ENCODE measurements at places on chromosomes 2 and 18.
A peak's percentile ranks its signal among the peaks of the same experiment; 100 is the strongest.

- no peak for DNase-seq
Measured at GRCh38 chr2:144117086-144117485, 402.8 kb downstream of the ZEB2 start.

- no peak for DNase-seq
Measured at GRCh38 chr18:58567453-58568196, 61.3 kb downstream of the ALPK2 start.

- no peak for DNase-seq
Measured at GRCh38 chr2:225930687-225931086, 531.2 kb downstream of the NYAP2 start.

- DNase-seq = no peak
Measured at GRCh38 chr18:5771343-5771742, 124.0 kb downstream of the TMEM200C start.

GRCh38 chr2:218003981-218004419 is 1.2 kb upstream of the TNS1 start:
- no peak for DNase-seq

DNA sequence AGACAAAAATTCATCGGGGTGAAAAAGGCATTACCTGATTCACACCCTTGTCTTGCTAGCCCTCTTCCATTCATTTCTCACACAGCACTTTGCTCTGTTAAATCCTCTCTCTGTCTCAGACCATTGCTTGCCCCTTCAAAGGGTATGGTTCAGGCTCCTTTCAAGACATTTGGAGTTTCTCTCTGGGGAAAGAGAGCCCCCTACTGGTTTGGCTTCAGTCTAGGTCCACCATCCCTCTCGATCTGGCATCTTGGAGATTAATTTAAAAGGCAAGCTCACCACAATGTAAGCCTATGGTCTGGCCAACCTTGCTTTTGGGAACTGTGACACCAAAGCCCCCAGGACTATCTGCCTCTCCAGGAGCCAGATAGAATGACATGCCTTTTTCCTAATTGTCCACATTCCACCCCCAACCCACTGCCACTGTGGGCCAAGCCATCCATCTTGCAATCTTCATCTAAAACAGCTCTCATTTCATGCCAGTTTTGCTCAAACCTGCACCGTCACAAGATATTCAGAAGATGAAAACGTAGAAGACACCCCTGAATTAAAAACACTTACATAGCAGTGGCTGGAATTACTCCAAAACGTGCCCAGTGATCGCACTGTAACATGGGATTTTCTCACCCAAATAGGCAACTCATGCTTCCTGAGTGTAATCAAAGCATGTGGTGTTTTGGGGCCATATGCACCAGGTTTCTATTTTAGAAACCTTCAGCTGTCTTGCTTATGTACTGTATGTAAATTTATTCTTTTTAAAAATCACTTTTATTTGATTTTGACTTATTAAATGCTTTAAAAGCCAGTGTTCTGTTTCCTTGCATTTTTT is 93.9 kb downstream of the FARSB start:
- peak; percentile 57 for DNase-seq

- DNase-seq = no peak
Measured at GRCh38 chr2:218063896-218064295, 5.2 kb upstream of the RUFY4 start.

DNA sequence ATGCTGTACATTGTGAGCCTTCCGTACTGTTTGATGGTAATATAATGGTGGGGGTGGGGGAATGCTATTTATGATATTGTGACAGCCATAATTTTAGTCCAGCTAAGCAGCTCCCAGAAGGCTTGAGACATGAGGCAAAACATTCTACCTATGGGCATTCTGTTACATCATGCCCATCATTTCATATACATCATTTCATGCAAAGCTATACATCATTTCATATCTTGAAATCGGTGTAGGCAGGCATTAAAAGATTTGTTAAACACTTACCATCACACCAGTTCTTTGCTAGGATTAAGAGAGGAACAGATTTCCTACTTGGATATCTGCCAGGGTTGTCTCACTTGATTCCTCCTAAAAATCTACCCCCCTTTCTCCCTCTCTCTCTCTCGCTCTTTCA is 84.5 kb downstream of the COL5A2 start:
- DNase-seq = no peak

DNA sequence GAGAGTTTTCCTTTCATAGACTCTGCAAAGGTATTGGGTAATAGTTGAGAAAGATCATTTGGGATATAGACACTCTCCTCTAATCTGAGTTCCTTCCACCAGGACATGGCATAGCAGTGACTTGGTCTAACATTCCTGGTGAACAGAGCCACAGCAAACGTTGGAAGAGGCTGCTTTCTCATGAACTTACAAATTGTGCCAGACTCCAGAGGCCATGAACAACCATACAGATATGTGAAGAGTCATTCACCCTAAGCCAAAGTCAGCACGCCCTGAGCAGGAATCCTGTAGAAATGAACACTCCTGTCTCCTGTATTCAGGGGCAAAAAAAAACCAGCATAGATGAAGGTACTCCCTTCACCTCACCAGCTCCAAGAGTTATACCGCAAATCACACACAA is 152.8 kb downstream of the TMEM18 start:
- no peak for DNase-seq

DNA sequence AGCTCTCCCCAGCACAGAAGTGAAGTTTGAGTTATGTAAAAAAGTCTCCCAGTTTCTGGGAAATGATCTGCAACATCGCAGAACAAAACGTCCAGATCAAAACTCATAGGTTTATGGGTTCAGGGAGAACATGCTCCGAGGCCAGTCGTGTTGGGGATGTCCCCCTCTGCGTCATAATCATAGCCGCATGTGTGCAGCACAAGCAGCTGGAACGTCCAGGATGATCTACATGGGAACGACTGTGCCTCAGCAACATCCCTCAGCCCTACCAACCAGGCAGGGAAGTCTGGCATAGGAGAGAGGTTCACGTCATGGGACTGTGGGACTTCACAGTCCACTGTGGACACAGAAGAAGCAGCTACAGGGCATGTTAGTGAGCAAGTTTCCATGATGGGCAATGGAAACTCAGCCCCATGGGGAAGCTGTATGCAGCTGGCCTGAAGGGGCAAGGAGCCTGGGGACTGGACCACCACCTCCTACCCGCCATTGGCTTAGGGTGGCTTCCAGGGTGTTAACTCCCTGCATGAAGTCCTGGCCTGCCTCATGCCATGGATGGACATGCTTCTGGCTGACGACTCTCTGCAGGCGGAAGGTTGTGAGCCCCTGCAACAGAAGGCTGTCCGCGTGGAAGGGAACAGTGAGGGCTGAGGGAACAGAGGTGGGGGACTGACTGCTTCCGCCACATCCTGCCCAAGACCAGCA is 96.9 kb downstream of the COPS8 start:
- no peak for DNase-seq

DNA sequence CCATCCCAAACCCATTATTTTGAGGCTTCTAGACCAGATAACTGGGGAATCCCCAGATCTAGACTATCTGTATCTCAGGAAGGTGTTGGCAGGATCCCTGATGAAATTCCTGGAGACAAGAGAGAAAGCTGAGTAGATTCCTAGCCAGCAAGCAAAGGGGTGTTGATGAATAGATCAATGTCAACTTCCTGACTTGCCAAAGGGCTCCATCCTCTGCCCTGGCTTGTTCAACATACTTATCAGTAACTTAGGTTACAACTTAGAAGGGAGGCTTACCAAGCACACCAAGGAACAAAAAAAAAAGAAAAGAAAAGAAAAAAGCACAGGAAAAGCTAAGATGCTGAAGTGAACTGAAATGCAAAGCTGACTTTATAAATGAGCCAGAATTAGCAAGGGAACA is 53.3 kb downstream of the TNS1 start:
- DNase-seq = no peak

DNA sequence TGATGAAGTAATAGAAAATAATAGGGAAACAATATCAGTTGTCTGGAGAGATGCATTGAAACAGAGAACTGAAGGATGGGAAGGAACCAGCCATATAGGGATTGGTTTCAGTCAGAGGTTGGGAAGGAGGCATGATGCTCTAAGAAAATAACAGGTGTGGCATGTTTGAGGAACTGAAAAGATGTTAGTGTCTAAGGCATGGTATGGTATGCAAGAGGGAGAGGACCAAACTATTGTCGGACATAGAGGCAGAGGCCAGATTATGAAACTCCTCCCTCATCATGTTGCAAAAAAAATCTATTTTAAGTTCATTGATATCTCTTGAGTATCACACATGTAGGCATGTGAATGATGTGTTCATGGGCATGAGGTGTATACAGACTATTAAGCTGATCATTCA is 48.9 kb upstream of the EMILIN2 start:
- no peak for DNase-seq

DNA sequence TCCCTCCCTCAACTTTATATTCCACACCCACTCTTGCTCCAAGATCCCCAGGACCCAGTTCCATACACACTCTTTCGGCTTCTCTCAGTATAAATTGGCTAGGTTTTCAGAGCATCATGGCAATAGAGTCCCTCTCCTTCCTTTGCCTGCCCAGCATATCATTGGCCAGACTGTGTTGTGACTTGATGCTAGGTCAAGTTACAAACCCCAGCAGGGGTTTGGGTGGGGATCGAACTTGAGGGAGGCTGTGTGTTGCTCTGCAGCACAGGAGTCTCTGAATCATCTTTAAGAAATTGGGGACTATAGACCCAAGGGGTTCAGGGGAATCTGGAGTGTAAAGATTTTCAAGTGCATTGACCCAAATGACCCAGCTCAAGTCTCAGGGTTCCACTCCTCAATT is 477.5 kb upstream of the MEIS1 start:
- DNase-seq = no peak

GRCh38 chr2:52465287-52465686 is 1302.3 kb upstream of the CHAC2 start:
- no peak for DNase-seq

DNA sequence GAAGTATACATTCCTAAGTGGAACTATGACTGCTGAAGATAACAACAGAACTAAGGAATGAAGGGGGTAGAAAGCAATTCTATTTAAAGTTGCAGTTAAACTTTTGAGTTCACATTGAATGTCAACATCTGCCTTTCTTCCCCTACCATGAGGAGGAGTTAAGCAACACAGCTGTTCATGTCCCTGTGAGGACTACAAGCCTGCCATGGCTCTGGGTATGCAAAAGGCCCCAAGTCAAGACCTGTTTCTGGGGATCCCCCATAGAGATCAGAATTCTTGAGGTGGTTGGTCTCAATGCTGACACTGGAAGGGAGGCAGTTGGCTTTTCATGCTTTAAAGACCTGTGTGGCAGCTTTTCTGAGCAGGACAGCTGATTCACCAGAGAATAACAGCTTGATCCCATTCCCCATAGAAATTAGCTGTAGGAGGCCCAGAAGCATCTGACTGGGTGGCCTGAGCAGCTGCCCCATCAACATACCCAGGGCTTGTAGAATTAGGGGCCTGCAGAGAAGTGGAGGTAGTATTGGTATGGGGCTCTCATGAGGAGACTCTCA is 131.0 kb downstream of the SETBP1 start:
- DNase-seq = no peak

DNA sequence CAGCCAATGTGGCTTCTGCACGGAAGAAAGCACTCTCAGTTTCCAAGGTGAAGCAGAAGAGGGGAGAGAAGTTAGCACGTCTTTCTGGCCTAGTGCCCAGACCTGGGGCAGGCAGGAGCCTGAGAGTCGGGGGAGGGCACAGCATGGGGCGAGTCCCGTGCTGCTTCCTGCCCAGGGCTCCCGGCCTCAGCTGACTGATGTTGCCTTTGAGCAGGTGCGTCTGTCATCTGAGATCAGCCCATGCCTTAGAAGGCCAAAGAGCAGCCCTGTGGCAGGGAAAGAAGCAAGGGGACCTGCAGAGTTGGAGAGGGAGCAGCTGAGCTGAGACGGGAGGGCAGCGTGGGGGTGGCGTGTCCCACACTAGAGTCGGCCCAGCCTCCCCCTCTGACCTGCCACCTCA is 3.3 kb downstream of the KCNIP3 start:
- DNase-seq = no peak

- no peak for DNase-seq
Measured at GRCh38 chr2:144071461-144071860, 448.5 kb downstream of the ZEB2 start.

DNA sequence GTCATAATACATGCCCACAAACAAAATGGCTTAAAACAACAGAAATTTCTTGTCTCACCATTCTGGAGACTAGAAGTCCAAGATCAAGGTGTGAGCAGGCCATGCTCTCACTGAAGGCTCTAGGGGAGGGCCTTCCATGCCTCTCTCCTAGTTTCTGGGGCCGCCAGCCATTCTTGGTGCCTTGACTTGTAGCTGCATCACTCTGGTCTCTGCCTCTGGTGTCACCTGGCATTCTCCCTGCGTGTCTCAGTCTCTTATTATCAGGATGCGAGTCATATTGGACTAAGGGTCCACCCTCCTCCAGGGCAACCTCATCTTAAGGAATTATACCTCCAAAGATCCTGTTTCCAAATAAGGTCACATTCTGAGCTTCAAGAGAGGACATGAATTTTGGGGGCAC is 76.1 kb downstream of the KCNF1 start:
- no peak for DNase-seq

DNA sequence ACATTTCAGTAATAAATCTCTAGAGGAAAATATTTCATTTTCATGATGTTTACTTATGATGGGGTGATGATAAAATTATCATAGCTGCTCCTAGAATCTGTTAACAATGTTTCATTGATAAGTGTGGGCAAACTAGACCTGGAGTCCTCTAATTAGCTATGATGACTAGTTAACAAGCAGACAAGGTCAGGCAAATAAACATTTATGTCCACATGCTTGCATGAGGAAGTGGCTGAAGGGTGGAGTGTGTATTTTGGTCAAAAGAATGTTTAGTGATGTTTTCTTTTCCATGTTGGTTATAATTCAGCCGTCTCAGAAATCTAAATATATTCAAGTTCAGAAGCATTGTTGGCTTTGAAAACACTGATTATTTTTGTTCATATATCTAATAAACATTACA is 99.9 kb upstream of the FN1 start:
- no peak for DNase-seq

- DNase-seq = no peak
Measured at GRCh38 chr2:195937176-195937575, 131.5 kb downstream of the DNAH7 start.
